NCI-H2081 (cell line): ENCODE measurements at places on chromosomes 7 and 10.

- no peak for DNase-seq
These were observed 428.8 kb downstream of the SH2D4B start for GRCh38 chr10:80966326-80966986.

GRCh38 chr10:44389150-44389549 is 4.3 kb upstream of the CXCL12 start:
- DNase-seq, result no peak

GRCh38 chr7:38112075-38112474 is 66.0 kb upstream of the STARD3NL start:
- no peak for DNase-seq

- DNase-seq, result no peak
These were observed 269.9 kb upstream of the MKLN1 start for GRCh38 chr7:131057794-131058070.

DNA sequence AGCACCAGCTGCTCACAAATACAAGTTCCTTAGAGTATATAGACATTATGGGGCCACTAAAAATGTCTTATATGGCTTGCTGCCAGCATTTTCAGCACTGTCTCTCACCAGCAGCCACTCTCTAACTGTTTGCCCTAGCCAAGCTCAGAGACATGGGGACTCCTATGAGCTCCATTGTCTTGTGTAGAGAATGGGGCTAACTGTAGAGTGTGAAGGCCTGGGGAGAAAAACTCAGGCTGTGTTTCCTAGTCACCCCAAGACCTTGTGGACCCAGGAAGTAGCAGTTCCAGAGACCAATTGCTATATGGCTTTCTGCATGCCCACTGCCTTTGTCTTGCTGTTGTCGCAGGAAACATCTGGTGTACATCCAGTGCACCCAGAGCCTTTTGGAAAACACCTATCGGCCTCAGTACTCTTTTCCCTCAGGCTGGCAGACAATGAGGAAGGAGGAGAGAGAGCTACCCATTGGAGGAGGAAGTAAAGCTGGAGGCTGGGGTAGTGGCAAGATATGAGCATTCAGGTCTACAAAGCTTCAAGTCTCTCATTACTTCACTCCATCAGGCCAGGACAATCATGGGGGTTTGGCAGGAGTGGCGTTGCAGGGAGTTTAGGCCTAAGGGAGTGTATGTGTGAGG is 28.4 kb downstream of the ENTPD1 start:
- DNase-seq, result peak; percentile 33

DNA sequence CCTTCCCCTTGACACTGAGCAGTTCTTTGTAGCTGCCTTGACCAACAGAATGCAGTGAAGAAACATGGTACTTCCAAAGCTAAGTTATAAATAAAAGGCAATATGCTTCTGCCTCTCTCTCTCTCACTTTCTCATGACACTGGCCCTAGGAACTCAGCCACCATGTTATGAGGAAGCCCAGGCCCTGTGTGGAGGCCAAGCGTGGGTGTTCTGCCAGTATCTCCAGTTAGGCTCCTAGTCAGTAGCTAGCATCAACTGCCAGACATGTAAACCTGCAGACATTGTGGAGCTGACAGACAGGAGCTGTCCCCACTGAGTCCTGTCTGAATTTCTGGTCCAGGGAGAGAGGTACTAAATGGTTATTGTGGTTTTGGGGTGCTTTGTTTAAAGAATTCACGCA is 45.2 kb downstream of the TMEM209 start:
- DNase-seq, result no peak

- DNase-seq, result no peak
These were observed 438.9 kb downstream of the RPS24 start for GRCh38 chr10:78472551-78472890.

GRCh38 chr7:42222125-42222524 is 14.9 kb downstream of the GLI3 start:
- no peak for DNase-seq

- no peak for DNase-seq
These were observed at the start of gene PKD2L1 for GRCh38 chr10:100330079-100330478. TSS of gene PKD2L1 (minus strand) at chr10:100330228. CDS start at chr10:100330103, 125 bp downstream.

DNA sequence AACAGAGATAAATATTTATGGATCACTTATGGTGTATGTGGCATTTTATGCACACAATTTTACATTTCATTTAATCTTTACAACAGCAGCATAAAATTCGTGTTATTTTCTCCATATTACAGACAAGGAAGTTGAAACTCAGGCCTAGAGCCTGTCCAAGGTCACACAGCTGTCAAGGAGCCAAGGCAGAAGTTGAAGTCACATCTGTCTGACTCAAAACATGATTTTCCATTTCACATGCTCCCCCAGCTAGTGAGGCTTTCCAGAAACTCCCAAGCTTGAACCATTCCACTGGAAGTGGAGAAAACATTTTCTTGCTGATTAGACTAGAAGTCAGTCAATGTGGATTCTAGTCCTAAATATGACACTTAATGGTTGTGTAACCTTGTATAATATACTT is 110.5 kb downstream of the HECTD2 start:
- DNase-seq, result no peak

GRCh38 chr10:23829556-23829955 is 379.4 kb upstream of the KIAA1217 start:
- no peak for DNase-seq

- no peak for DNase-seq
These were observed 26.9 kb upstream of the EPHB6 start for GRCh38 chr7:142827951-142828500.

DNA sequence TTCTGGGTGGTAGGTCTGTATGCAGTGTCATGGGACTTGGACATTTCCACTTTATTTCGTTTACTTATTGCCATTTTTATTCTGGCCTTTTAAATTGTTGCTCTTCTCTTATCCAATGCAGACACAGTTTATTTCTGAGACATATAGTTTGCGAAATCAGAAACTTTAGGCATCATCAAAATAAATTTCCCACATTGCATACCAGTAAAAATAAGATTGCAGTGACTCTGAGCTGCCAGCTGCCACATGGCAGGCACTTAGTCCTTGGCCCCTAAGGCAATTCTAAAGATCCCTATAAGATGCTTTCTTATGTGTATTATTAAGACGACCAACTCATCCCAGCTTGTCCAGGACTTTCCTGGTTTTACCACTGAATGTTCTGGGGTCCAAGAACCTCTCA is 81.8 kb upstream of the ANKRD1 start:
- DNase-seq, result no peak

GRCh38 chr7:110835218-110835617 is 255.7 kb upstream of the LRRN3 start:
- DNase-seq, result peak; percentile 71

DNA sequence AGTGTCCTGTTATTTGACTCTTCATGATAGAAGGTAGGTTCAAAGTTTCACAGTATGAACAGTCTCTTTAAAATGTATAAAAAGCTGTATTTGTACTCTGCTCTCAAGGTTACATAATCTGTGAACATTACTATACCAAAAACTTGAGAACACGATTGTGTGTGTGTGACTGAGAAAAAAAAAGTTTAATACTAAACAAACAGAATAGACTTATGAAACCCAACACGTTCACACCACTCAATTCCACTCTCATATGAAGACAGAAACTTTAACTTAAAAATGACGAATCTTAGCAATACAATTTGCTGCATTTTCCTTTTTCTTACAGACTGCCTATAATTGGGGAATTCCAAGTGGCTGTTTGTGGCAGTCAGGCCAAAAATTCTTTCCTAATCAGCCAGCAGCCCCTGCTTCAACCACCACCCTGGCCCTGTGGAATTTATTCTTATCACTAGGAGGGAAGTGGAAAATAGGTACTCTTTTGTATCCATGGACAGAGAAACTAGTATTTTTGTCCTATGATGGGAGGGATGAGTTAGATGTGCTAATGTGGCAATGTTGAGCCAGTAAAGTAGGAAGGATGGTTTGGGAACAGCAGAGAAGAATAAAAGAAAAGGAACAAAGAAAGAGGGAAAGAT is 42.8 kb downstream of the MINDY3 start:
- DNase-seq, result no peak

GRCh38 chr10:62373639-62373994 is 552 bp upstream of the ZNF365 start:
- no peak for DNase-seq

DNA sequence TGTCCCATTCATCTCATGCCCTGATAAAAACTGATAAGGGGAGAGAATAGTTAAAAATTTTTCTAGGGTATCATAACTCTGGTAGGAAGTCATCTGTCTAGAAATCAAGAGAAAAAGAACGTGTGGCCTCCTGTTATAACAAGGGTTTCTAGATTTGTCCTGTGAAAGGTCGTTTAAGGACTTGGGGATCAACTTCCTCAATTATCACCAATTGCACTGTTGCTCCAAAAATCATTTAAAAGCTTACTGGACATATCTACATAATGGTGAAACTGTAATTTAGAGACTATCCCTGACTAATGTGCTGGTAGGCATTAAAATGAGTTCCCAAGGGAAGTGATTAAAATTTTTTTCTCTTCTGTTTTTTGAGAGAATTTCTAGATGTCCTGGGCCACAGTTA is 58.2 kb downstream of the GPR141 start:
- DNase-seq, result no peak

DNA sequence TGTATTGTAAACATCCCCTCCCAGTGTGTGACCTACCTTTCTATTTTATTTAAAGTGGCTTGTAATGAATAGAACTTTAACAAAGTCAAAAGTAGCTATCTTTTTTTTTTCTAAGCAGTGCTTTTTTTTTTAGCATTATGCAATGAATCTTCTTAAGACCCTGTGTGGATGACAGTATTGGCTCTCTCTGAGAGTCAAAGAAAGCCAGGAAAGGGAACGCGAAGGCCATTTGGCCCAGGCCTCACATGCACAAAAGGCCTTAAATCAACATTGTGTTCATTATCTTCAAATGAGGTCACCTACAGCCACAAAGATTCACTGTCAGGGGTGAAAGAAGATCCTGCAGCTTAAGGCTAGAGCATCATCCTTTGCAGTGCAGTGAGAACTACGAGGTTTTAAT is 721.5 kb downstream of the GRID1 start:
- DNase-seq, result no peak

DNA sequence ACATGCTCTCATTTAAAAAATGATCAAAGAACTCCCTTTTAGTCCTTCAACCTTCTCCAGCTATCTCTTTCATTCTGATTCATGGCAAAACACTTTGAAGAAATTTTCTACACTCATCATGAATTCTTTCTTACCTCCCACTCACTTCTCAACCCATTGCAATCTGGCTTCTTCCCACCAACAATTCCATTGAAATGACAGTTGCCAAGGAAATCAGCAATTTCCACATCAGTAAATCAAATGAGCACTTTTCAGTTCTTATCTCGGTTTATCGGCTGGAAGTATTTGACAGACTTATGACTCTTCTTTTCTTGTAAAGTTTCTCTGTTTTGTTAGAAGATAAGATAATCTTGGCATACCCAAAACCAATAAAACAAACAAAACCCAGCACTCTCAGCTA is 99.1 kb upstream of the CACNA2D1 start:
- DNase-seq, result no peak

DNA sequence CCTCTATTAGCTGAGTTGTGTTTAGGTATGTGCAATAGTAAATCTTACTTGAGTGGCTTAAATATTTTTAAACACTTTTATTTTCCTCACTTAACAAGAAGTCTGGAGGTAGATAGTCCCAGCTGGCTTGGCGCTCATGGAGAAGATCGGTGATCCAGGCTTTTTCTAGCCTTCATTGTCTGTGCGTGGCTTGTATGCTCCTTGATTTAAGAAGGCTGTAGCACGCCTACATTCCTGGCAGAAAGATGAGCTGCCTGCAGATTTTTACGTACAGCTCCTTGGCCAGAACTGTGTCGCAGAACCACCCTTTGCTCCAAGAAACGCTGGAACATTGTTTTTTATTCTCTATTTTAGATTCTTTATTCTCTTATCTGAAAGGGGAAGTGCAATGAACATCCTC is 284.1 kb downstream of the KIF20B start:
- no peak for DNase-seq

GRCh38 chr7:126937171-126937570 is 315.6 kb downstream of the GRM8 start:
- DNase-seq, result no peak

GRCh38 chr10:122640921-122641320 is 58.7 kb downstream of the C10orf120 start:
- DNase-seq, result no peak
